ENCODE measurements at places on chromosomes 4 and X.

DNA sequence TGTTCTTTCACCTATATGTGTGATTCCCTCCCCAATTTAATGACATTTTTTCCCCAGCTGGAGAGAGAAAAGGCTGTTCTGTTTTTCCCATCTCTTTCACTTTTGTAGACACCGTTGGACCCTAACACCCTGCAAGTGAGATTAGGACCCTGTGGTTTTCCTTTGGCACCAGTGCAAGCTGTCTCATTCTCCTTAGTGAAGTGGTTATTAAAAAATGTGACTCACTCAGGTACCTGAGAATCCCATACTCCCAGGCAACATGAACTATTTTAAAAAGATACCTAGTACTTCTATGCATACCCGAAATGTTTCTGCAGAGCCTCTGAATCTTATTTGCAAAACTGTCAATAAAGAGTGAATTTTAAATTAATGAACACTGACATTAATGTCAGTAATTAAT is 175.7 kb upstream of the TBC1D9 start:
- DNase-seq: no peak

GRCh38 chr4:186904101-186904500 is 180.4 kb upstream of the FAT1 start:
- DNase-seq: peak; percentile 96

GRCh38 chr4:153160821-153161220 is 43.4 kb upstream of the TRIM2 start:
- DNase-seq: no peak

GRCh38 chrX:124263743-124264142 is 68.7 kb upstream of the TEX13D start:
- DNase-seq: peak; percentile 54

- DNase-seq: no peak
Observed at GRCh38 chr4:178632415-178632814, 1190.2 kb upstream of the AGA start.

DNA sequence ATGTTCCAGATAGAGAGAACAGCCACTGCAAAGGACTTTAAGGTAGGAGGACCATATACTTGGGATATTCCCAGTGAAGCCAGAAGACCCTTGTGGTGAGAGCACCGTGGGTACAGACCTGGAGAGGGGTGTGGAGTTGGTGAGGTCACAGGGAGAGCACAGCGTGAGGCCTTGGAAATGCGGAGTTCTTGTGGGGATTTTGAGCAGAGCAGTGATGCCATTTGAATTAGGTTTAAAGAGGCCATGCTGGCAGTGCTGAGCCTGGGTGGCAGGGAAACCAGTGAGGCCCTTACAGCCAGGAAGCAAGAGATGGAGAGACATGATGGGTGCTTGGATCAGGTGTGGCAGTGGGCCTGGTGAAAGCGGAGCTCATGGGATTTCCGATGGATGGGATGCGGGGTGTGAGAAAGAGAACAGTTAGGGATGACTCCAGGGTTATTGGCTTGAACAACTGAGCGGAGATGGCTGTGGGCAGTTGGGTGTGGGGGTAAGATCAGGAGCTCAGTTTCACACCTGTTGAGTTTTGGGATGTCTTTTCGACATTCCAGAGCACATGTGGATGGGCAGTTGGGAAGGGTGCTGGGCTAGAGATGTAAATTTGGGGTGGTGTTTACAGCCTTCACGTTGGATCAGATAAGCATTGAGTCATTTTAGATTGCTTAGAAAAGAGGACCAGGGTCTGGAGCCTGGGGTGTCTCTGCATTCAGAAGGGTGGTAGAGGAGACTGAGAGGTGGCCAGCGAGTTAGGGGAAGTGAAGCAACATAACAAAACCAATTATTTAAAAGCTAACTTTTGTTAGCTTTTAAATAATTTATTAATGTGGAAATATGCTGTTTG is 68.9 kb downstream of the TMEM131L start:
- DNase-seq: no peak

- peak; percentile 85 for DNase-seq
Observed at GRCh38 chrX:22950269-22951266, 49.2 kb upstream of the DDX53 start.

DNA sequence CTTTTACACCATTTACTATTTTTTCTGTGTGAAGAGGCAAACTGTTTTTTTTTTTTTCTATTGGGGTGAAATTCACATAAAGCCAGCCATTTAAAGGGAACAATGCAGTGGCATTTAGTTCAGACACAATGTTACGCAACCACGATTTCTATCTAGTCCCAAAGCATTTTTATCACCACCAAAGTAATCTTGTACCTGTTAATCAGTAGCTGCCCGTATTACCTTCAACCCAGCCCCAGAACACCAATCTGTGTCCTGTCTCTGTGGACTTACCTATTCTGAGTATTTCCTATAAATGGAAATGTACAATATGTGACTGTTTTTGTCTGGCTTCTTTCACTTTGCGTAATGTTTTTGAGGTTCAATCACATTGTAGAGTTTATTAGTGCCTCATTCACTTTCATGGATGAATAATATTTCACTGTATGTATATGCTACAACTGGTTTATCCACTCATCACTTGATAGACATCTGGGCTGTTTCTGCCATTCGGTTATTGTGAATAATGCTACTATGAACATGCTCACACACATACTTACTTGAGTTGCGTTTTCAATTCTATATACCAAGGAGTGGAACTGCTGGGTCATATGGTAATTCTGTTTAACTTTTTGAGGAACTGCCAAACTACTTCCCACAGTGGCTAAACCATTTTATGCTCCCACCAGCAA is 116.2 kb downstream of the CDS1 start:
- peak; percentile 30 for DNase-seq

GRCh38 chr4:15295421-15296162 is 132.2 kb upstream of the C1QTNF7 start:
- no peak for DNase-seq

DNA sequence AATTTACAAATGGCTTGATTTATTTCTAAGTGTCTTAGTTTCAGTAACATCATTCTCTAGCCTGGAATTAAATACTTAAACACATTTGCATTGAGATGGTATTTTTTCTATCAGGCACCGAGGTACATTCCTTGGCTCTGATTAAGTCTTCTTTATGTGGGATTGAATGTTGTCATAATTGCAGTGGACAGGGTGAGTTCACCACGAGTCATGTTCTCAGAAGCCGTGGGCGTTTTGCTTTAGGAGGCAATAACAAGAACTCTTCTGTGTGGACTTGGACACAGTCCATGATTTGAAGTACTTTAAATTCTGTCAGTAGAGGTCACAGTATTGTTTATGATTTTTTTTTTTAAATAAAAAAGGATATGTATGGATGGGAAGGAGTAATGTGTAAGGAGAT is 57.1 kb upstream of the EFHC2 start:
- peak; percentile 95 for DNase-seq

- DNase-seq: no peak
Observed at GRCh38 chr4:3174371-3175338, 74.3 kb upstream of the MSANTD1 start.
